ENCODE measurements at places on chromosomes 1 and 21.

GRCh38 chr1:18495635-18496034 lies 14.9 kb downstream of the KLHDC7A start:
- no peak for DNase-seq

DNA sequence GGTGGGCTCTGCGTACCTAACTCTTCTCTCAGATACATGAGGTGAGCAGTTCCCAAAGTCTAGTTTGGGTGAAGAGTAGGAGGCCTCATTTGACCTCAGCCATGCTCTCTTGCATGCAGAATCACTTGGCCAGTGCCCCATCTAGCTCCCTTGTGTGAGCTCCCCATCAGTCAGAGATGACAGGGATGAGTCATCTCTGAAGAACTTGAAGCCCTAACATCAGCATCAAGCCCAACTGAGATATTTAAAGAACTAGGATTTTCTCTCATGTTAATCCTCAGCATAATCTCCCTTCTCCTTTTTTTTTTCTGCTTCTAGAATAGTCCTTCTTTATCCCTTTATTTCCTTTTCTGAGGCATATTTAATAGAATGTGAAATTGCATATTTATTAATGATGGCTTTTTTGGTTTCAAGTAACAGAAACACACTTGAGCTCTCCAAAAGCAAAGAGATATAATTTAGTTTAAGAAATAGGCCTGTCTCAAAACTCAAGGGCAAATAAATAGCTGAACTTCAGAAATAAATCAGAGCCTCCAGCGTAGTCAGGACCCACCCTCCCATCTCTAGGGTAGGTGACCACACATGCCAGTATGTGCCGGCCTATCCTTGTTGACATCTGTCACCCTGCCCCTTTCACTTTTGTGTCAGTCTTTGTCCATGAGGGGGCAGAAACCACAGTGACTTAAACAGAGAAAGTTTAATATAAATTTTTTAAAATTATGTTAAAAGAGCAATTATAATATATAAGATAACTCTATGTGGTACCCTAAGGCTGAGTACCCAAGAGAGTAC lies 112.3 kb downstream of the TSEN15 start:
- DNase-seq = no peak

- DNase-seq = no peak
Measured at GRCh38 chr1:204475656-204476432, 18.8 kb downstream of the PIK3C2B start.

- no peak for DNase-seq
Measured at GRCh38 chr1:172177849-172178248, 242.6 kb upstream of the C1orf105 start.

- no peak for DNase-seq
Measured at GRCh38 chr1:5974631-5975030, 17.6 kb downstream of the NPHP4 start.

Data from activated CD4-positive, alpha-beta T cell treated with anti-CD3 and anti-CD28 coated beads for 1 hour (primary cell).